ENCODE measurements at places on chromosomes 5 and 9.

DNA sequence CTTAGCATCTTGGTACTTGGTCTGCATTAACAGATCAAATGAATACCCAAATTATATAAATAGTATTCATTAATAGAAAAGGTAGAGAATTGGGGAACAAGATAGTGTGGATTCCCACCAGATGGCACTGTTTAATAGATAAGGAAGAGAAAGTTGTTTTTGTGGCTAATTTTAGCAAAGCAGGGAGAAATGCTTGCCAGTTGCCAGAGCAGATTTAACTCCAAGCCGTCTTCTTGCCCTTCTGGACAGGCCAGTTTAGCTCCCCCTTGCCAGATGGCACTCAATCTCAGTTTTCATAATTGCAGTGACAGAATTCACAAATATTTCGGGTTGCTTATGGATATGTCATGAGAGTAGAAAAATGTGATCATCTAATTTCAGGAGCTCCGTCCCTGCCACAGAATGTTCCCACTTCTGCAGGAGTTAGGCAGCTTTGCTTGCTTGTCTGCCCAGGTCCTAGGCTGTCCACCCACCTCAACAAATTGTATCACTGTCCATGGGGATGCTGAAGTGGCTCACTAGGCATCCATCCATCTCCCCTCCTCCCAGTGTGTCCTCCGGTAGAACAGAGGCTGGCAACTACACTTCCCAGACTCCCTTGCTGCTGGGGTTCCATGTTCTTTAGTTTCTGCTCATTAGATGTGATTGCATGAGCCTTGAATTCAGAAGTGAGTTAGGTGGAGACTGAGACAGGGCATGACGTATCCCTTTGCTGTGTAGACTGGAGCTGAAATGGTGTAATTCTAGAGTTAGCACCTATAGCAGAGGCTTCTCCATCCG lies 11.8 kb upstream of the HEXB start:
- DNase-seq: no peak

GRCh38 chr5:111502956-111503355 lies 9.4 kb downstream of the STARD4 start:
- DNase-seq: no peak

GRCh38 chr9:19114680-19115270 lies 12.1 kb upstream of the HAUS6 start:
- no peak for DNase-seq

- no peak for DNase-seq
Observed at GRCh38 chr5:135151256-135151655, 117.2 kb upstream of the PITX1 start.

GRCh38 chr9:16601991-16602390 lies 268.5 kb downstream of the BNC2 start:
- no peak for DNase-seq

DNA sequence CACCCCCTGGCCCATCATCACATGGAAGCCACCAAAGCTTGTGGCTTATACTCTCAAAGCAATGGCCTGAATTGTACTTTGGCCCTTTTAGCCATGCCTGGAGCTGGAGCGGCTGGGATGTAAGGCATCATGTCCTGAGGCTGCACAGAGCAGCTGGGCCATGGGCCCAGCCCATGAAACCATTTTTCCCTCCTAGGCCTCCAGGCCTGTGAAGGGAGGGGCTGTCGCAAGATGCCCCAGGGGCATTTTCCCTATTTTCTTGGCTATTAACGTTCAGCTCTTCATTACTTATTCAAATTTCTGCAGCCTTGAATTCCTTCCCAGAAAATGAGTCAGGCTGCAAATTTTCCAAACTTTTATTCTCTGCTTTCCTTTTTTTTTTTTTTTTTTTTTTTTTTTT lies 27.7 kb downstream of the FST start:
- DNase-seq: no peak

DNA sequence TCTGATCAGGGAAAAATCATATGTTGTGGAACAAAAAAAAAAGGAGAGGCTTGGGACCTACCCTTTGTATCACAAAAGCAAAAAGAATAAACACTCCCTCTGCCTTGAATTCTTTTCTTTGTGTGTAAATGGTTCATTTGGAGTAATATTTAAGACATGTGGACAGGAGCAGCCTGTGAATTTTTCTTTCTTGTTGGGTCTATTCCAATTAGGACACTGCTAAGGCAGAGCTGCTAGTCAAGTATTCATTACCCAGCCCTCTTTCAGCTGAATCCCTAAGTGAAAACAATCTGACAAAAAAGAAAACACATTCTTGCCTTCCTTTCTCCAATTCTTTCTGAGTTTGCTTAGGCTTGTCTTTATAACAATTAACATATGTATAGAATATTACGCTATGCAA lies 330.0 kb downstream of the EBF1 start:
- DNase-seq: no peak

DNA sequence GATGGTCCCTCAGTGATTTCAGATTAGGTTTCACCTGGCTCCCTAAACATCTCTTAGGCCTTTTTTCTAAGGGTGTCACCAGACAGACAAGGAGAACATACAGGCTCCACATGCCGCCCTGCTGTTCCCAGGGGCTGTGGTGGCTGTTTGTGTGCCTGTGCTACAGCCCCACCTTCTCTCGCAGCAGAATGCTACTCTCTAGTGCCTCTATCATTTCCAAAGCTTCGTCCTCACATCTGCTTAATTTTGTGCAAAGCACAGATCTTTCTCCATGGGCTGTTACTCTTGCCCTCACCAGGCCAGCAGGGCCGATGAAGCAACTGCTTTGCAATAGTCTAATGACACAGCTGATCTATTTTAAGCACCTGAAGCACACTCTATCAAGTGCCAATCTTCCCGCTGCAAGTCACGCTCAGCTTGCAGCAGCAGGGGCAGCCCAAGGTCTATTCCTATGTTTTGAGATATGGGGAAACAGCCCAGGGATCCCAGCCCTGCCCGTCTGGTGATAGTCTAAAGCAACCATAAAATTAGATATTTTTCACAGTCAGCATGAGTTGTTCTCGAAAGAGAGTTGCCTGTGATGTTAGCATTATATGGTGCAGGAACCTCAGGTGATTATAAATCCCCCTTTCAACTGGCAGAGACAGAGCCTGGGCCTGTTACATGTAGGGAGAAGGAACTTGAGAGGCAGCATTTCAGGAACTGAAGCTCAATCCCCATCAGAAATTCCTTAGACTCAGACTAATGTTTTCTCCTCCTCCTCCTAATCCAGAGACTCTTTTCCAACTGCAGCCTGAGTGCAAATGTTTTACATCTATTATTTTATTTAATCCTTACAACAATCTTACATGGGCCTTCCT lies 12.7 kb downstream of the ABLIM3 start:
- peak; percentile 69 for DNase-seq
